ENCODE measurements at places on chromosomes 7 and 10. TPM values are rescaled to one million over a fixed set of nuclear protein-coding genes. Genes with fewer than 3 reads are reported as not detected.

Gene DGKI
- total RNA-seq: 2.3 TPM

Gene NKX6-2
- 2.1 TPM for total RNA-seq

Gene CACNA2D1
- total RNA-seq: 16.9 TPM

Gene DPYSL4
- total RNA-seq: 0.31 TPM

Gene ZNF273
- total RNA-seq: 11.2 TPM

Gene RET
- 0.80 TPM for total RNA-seq

Gene PAPOLB
- 0.98 TPM for total RNA-seq

Gene PRTFDC1
- total RNA-seq: 4.7 TPM

Gene COL28A1
- total RNA-seq: 182 TPM

Gene TMEM213
- total RNA-seq: not detected

Gene ATP6V1F
- 89.6 TPM for total RNA-seq

Gene OR2A7
- total RNA-seq: 3.7 TPM

Gene SLC35G1
- 3.9 TPM for total RNA-seq

Gene PROSER2
- 23.7 TPM for total RNA-seq

Gene CALML5
- total RNA-seq: not detected

Gene GRM3
- not detected for total RNA-seq

Gene PAOX
- total RNA-seq: 9.6 TPM

Gene CCDC3
- total RNA-seq: 114 TPM

Gene IL6
- 28.1 TPM for total RNA-seq

Gene DENND2A
- 37.6 TPM for total RNA-seq

Gene ASZ1
- not detected for total RNA-seq

Gene ATRNL1
- 5.6 TPM for total RNA-seq

Gene SPDYE16
- total RNA-seq: 1.9 TPM

Gene ATP5MK
- 195 TPM for total RNA-seq

Gene NUP205
- total RNA-seq: 46.8 TPM

Gene FAM25G
- total RNA-seq: not detected

Measured in sciatic nerve (tissue), 2 donors.